ENCODE measurements at places on chromosomes 13 and 19. TPM values are rescaled to one million over a fixed set of nuclear protein-coding genes. Genes with fewer than 3 reads are reported as not detected.

DNA sequence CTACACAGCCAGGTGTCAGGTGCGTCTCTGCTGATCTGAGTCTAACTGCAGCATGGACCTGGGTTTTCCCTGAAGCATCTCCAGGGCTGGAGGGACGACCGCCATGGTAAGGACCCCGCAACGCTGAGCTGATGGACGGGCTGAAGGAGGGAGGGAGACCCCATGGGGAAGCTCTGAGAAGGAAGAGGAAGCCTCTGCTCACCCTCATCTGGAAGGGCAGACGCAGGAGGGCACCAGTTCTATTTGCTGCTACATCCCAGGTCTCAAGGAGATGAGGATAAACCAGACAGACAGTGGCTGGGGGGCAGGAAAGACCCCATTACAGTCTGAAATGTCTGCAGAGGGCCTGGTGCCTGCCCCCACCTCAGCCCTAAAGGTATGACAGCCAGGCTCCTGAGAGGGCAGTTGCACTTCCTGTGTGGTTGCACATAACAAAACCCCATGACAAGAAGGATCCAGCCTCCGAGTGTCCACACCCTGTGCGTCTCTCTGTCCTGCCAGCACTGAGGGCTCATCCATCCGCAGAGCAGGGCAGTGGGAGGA lies at the start of gene LILRA2:
TSS of gene LILRA2 (plus strand) at position 461 of the 543 bp plus-strand sequence. CDS start 89 bp downstream, outside the sequence.
- no peaks in the 10 kb centered on the region for H3K27me3 ChIP-seq
- no peaks in the 10 kb centered on the region for H3K4me1 ChIP-seq
- H3K36me3 ChIP-seq, result no peaks in the 10 kb centered on the region
- no peak for DNase-seq

DNA sequence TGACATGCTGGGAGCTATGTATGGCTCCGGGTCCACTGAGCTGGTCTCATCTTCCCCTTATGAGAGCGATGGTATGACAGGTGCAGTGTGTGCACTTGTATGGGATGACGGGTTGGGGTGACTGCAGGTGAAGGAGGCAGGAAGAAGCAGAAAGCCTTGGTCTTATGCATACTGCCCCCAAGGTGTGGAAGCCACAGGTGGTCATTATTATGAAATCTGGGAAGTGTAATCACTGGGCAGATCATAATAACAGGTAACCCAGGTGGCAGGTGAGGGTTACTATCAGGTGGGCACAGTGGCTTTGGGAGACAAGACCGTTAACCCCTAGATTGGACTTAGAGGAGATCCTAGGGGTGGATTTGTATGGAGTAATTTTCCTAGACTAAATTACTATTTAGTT lies 118.0 kb downstream of the RFC3 start:
- no peaks in the 10 kb centered on the region for H3K27me3 ChIP-seq
- H3K4me3 ChIP-seq, result no peak overlapping the region
- H3K4me1 ChIP-seq, result no peaks in the 10 kb centered on the region
- DNase-seq, result no peak
- no peaks in the 10 kb centered on the region for H3K36me3 ChIP-seq

The SYCN gene
- total RNA-seq, result not detected

GRCh38 chr13:110528911-110529310 lies 32.6 kb downstream of the RAB20 start:
- no peak overlapping the region for H3K27ac ChIP-seq
- H3K27me3 ChIP-seq, result no peaks in the 10 kb centered on the region
- H3K36me3 ChIP-seq, result no peaks in the 10 kb centered on the region
- DNase-seq, result no peak
- H3K4me3 ChIP-seq, result no peak overlapping the region

- H3K36me3 ChIP-seq, result no peaks in the 10 kb centered on the region
- H3K4me3 ChIP-seq, result peak overlapping the region; percentile 21
- no peaks in the 10 kb centered on the region for H3K27me3 ChIP-seq
- H3K4me1 ChIP-seq, result peaks cover 13% of the 10 kb centered on the region
- no peak overlapping the region for H3K27ac ChIP-seq
Observed at GRCh38 chr13:105847527-105848291, 687.8 kb downstream of the EFNB2 start.

DNA sequence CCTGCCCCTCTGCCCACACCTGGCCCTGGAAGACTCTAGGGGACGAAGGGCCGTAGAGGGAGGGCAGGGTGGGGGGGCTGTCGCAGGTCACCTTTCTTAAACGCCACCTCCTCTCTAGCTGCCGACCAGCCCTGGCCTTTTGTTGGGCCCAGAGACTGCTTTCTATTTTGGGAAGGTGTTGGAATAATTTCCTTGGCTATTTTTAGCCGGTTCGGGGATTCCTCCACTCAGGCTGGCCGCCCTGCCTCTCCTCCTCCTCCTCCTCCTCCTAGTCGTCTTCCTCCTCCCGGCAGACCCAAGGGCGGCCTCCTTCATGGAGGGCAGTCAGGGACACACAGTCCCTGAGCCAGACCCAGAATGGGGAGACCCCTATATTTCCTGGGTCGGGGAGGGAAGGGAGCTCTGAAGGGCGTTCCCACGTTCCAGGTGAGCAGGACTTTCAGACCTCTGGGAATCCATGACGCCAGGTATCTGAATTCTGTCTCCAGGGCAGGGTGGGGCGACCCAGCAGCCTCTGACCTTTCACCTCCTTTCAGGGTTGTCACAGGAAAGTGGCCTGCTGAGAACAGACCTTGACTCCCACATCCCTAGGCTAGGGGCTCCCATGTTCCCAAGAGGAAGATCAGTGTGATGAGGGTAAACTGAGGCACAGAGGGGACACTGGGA lies 19.9 kb downstream of the GADD45B start:
- H3K4me3 ChIP-seq, result no peak overlapping the region
- DNase-seq, result no peak
- no peaks in the 10 kb centered on the region for H3K36me3 ChIP-seq
- H3K27me3 ChIP-seq, result no peaks in the 10 kb centered on the region
- H3K4me1 ChIP-seq, result peaks cover 44% of the 10 kb centered on the region

The UBE2L5 gene
- total RNA-seq, result not detected

- H3K36me3 ChIP-seq, result no peaks in the 10 kb centered on the region
- peak overlapping the region; percentile 47 for H3K27ac ChIP-seq
- no peaks in the 10 kb centered on the region for H3K27me3 ChIP-seq
- H3K4me3 ChIP-seq, result no peak overlapping the region
- DNase-seq, result peak; percentile 95
Observed at GRCh38 chr13:41588899-41589298, 131.5 kb downstream of the RGCC start.

- H3K4me1 ChIP-seq, result peaks cover 9% of the 10 kb centered on the region
- no peak overlapping the region for H3K27ac ChIP-seq
- no peaks in the 10 kb centered on the region for H3K27me3 ChIP-seq
- peaks cover 15% of the 10 kb centered on the region for H3K36me3 ChIP-seq
- DNase-seq, result no peak
Observed at GRCh38 chr19:49837425-49837824, 13.5 kb upstream of the PTOV1 start.

- H3K4me1 ChIP-seq, result no peaks in the 10 kb centered on the region
- no peak overlapping the region for H3K27ac ChIP-seq
- H3K36me3 ChIP-seq, result no peaks in the 10 kb centered on the region
- H3K27me3 ChIP-seq, result no peaks in the 10 kb centered on the region
- H3K4me3 ChIP-seq, result no peak overlapping the region
Observed at GRCh38 chr13:90952326-90952725, 395.2 kb upstream of the MIR17HG start.

- no peaks in the 10 kb centered on the region for H3K36me3 ChIP-seq
- no peak overlapping the region for H3K4me3 ChIP-seq
- no peaks in the 10 kb centered on the region for H3K27me3 ChIP-seq
- no peak overlapping the region for H3K27ac ChIP-seq
Observed at GRCh38 chr13:77817521-77817920, 101.1 kb downstream of the EDNRB start.

The SLITRK5 gene
- 2.1 TPM for total RNA-seq

DNA sequence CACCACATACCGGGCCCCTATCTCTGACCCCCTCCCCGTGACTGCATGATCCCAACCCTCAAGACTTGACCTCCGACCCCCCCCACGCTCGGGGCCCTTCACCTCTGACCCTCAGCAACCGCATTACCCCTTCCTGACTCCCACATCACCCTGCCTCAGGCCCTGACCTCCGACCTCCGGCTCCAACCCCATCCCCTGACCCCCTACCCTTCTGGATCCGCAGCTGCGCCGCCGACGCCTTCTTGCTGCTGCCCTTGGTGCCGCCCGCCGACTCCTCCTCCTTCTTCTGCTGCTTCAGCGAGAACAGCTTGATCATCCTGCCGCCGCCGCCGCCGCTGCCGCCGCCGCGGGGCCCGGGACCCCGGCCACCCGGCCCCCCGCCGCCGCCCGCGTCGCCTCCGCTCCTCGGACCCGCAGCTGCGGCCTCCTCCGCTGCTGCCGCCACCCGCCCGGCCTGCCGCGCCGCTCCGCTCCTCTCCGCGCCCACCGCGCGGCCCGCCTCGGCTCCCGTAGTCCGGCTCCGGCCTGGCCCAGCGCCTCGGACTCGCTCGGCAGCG lies at the start of gene UBE2M:
TSS of gene UBE2M (minus strand) at position 546 of the 557 bp plus-strand sequence. CDS start at position 316, 230 bp downstream.
- H3K4me1 ChIP-seq, result peaks cover 46% of the 10 kb centered on the region
- DNase-seq, result peak; percentile 31
- peak within 1 kb of the TSS; percentile 94 for H3K4me3 ChIP-seq
- peak within 1 kb of the TSS; percentile 97 for H3K27ac ChIP-seq
- H3K36me3 ChIP-seq, result peaks cover 5% of the 10 kb centered on the region

- peaks cover under 1% of the 10 kb centered on the region for H3K4me1 ChIP-seq
- no peak for DNase-seq
- no peaks in the 10 kb centered on the region for H3K36me3 ChIP-seq
- H3K27me3 ChIP-seq, result no peaks in the 10 kb centered on the region
Observed at GRCh38 chr13:39422845-39423565, 180.0 kb downstream of the LHFPL6 start.

DNA sequence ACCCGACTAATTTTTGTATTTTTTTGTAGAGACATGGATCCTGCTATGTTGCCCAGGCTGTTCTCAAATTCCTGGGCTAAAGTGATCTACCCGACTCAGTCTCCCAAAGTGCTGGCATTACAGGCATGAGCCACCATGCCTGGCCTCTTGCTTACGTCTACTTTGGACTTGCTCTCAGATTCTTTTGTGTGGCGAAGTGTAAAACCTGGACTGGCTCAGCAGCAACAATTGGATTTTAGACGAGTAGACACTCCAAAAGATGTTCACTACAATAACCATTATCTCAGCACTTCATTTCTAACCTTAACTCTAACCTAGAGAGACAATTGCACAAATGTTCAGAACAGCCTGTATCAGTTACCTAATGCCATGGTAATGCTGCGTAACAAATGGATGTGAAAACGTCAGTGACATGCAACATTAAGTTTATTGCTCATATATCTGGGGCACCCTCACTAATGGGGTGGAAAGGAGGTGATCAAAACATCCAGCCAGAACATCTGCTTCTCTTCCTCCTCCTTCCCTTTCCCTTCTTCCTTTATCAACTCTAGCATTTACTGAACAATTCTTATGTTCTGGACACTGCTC lies 124.9 kb upstream of the MRI1 start:
- no peaks in the 10 kb centered on the region for H3K4me1 ChIP-seq
- H3K36me3 ChIP-seq, result no peaks in the 10 kb centered on the region
- H3K4me3 ChIP-seq, result no peak overlapping the region
- no peaks in the 10 kb centered on the region for H3K27me3 ChIP-seq
- no peak overlapping the region for H3K27ac ChIP-seq
- no peak for DNase-seq

- DNase-seq, result no peak
- H3K27ac ChIP-seq, result no peak overlapping the region
- H3K36me3 ChIP-seq, result no peaks in the 10 kb centered on the region
- H3K4me1 ChIP-seq, result peaks cover 38% of the 10 kb centered on the region
- H3K27me3 ChIP-seq, result no peaks in the 10 kb centered on the region
Observed at GRCh38 chr13:44271915-44272341, 101.7 kb upstream of the SERP2 start.

- H3K4me1 ChIP-seq, result no peaks in the 10 kb centered on the region
- no peak overlapping the region for H3K27ac ChIP-seq
- H3K36me3 ChIP-seq, result no peaks in the 10 kb centered on the region
- DNase-seq, result no peak
- no peaks in the 10 kb centered on the region for H3K27me3 ChIP-seq
Observed at GRCh38 chr19:30085394-30085793, 143.4 kb downstream of the URI1 start.

Measured in astrocyte (in vitro differentiated cells and primary cell).